Activated CD4-positive, alpha-beta T cell treated with anti-CD3 and anti-CD28 coated beads, Interleukin-2, amount 50 U/mL, for 16 hours (primary cell): ENCODE measurements at places on chromosomes 4 and X.

GRCh38 chrX:8879750-8880149 lies 78.6 kb upstream of the FAM9A start:
- DNase-seq: peak; percentile 34

- DNase-seq: peak; percentile 36
Measured at GRCh38 chrX:134908356-134908755, 82.4 kb upstream of the SMIM10 start.

- DNase-seq: peak; percentile 13
Measured at GRCh38 chr4:54440394-54441136, 211.5 kb downstream of the PDGFRA start.

DNA sequence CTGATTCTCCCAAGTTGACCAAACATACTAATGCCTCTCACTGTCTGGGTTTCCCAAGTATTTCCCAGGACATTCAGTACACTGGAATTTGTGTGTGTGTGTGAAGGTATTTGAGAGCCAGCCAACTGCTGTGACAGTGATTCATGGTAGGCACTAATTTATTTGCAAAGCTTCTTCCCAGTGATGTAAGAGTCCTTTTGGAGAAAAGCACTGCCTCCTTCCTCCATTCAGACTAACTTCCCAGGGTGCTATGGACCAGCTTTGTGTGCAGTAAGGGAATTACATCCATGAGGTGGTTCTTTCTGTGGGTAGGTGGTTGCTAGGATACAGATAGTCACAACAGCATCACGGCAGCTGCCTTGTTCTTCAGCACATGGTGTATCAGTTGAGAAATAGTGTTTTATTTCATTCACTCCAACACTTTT lies 8.7 kb downstream of the EGF start:
- no peak for DNase-seq

DNA sequence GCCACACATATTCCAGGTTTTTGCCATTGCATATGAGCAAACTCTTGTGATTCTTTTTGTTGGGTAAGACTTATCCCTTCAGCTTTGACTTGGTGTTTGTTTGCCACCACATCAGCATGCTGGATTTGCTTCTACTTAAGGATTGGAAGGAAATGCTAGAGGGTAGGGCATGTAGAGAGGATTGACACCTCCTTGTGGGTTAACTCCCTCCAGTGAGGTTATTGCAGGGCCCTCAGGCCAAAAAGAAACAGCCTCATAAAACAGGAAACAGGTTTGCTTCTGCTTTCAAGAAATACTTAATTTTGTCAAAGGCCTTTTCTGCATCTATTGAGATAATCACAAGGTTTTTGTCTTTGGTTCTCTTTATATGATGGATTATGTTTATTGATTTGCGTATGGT lies 15.2 kb upstream of the INPP4B start:
- no peak for DNase-seq

- no peak for DNase-seq
Measured at GRCh38 chrX:153614818-153615217, 15.9 kb upstream of the CCNQ start.

GRCh38 chrX:41705680-41706374 lies 17.1 kb downstream of the GPR34 start:
- DNase-seq: no peak

- DNase-seq: no peak
Measured at GRCh38 chr4:88937081-88937480, 119.9 kb downstream of the FAM13A start.

- DNase-seq: no peak
Measured at GRCh38 chr4:94488670-94489069, 36.9 kb downstream of the PDLIM5 start.

GRCh38 chr4:156422576-156422975 lies 468.9 kb upstream of the CTSO start:
- DNase-seq: no peak

DNA sequence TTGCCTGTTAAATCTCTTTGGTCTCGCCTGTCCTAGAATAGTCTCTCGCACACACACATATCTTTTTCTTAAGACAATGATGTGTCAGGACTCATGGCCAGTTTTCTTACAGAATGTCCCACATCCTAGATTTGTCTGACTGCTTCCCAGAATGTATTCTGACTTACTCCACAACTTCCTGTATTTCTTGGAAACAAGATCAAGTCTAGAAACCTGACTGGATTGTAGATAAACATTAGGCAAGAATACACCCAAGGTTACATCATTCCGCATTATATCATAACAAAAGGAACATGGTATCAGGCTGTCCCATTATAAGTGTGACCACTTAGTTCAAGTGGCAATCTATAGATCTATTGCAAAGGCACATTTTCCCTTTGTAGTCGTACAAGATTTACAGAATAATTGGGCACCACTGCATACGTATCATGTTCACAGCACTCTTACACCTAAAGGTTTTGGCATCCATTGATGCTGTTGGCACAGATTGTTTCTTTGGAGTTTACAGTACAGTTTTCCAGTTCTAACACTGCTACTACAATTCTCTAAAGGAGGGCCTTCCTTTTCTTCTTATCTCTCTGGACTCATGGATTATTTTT lies 56.4 kb downstream of the FBXW7 start:
- DNase-seq: no peak

DNA sequence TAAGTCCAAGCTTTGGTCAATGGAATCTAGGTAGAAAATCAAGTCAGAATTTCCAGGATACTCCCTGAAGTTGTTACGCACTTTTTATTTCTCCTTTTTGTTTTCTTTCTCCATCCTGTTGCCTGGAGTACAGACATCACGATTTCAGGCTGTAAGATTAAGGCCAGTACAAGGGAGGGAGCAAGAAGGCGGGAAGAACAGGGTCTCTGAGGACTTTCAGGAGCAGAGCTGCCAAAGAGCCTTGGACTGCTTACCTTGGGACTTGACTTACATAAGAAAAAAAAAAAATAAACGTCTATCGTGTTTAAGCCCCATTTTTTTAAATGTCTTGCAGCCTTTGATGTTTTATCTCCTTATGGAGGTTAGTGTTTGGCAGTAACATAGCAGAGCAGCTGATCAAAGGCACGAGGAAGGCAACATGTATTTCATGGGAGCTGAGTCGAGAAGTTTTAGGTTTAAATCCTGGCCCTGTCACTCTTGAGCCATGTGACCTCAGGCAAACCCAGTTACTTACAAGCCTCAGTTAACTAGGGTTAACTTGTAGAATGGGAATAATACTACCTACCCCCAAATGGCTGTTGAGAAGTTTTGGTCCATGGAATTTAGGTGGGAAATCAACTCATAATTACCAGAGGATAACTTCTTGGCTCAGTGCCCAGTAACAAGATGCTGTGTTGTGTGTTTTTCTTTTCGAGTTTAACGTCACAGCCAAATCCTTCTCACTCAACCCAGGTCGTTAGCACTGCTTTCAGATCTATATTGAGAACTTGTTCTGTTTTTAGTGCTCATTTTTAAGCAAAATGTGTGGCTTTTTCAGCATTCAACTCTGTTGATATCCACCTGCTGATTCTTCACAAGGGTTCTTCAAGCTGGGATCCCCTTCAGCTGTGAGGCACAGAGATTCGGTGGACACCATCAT lies 106.8 kb downstream of the CLNK start:
- no peak for DNase-seq

DNA sequence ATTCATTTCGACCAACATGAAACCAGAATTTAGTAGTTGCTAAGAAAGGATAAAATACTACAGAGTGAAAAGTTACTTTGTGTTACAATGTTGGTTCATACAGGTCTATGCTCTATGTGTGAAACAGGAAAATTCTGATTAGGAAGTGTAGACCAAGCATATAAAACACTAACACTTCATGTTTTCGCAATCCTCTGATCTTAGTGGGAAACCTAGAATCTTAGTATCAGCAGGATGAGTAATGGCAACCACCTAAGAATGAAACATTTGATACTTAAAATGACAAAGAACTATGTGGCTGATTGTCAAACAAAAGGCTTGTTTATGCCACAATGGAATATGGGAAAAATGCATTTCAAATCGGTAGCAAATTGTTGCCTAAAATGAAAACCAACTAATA lies 116.1 kb downstream of the AMMECR1 start:
- DNase-seq: no peak

DNA sequence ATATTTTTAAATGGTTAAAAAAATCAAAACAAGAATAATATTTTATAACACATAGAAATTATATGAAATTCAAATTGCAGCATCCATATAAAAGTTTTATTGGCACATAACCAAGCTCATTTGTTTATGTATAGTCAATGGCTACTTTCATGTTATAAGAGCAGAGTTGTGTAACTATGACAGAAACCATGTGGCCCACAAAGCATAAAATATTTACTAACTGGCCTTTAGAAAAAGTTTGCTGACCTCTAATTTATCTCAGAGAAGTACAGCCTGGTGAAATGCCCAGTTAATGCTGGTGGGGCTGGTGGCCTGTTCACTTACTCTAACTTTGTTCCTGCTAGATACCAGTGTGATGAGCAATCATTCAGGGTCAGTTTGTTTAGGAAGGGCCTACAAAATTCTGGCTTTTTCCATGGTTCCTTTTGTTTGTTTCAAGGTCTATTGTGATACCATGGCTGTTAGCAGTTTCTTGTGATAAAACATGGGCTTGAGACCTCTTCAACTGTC lies 104.6 kb downstream of the PPP1R2C start:
- no peak for DNase-seq

DNA sequence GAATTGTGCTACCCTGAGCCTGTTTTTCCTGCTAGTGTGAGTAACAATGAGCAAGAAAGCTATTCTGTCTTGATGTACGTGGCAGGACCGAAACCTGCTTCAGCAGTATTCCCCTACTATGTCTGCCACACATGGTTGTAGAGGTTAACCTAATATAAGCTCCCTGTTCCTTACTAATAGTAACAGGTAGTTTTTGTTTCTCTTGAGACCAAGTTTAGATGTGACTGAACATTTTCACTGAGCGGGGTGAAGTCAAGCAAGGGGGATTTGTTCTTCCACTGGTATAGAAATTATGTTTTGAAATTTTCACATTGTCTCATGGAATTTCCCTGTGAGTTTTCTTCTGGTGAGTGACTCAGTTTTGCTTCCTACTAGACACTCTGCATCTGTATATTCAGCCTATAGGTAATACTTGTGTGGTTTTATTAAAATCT lies 37.3 kb downstream of the RRAGB start:
- DNase-seq: peak; percentile 11

DNA sequence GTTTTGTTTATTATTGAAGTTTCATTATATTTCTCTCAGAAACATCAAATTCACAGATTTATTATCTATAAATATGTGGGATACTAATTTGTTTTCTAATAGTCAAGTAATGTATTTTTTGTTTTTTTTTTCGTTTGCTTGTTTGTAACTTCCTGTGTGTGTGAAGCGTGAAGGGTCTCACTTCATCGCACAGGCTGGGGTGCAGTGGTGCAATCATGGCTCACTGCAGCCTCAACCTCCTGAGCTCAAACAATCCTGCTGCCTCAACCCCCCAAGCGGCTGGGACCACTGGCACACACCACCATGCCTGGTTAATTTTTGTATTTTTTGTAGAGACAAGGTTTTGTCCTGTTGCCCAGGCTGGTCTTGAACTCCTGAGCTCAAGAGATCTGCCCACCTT lies 55.1 kb downstream of the SH3RF1 start:
- no peak for DNase-seq

GRCh38 chr4:166421556-166422156 lies 548.6 kb downstream of the TLL1 start:
- no peak for DNase-seq

GRCh38 chr4:81453024-81453423 lies 18.7 kb downstream of the RASGEF1B start:
- DNase-seq: no peak

- DNase-seq: no peak
Measured at GRCh38 chr4:5785806-5786680, 75.0 kb downstream of the EVC start.

- no peak for DNase-seq
Measured at GRCh38 chr4:138327338-138327737, 85.2 kb upstream of the SLC7A11 start.

DNA sequence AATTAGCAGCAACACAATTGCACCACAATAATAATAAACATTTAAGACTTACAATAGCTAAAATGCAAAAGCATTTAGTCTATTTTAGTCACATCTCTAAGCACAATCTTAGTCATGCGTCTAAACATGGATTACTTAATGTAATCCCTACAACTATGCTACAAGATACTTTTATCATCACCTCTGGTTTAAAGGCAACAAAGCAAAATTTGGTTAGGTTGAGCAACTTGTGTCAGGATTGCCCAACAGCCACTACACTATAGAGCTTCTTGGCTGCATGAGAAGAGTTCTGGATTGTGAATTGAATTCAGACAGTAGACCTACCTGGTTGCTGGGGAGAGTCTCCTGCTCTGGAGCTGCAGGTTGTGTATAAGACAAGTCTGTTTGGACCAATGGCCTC lies 146.5 kb upstream of the PUDP start:
- no peak for DNase-seq

DNA sequence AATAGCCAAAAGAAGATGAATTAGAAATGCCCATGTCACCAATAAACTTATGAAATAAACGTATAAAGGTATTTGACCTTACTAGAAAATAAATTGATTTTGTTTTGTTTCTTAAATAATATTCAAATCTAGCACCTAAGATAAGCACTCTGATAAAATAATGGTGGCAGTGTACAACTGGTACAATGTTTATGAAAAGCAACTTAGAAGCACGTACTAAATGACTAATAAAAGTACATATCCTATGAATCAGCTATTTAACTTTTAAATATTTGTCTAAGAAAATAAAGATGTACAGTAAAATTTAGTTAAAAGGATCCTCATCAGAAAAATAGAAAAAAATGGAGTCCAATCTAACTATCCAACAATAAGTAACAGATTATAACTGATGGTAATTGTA lies 6.7 kb downstream of the MANBA start:
- DNase-seq: no peak
